ENCODE measurements at places on chromosomes 16 and 17.

GRCh38 chr16:82544378-82545160 is 82.2 kb upstream of the CDH13 start:
- no peak for DNase-seq

DNA sequence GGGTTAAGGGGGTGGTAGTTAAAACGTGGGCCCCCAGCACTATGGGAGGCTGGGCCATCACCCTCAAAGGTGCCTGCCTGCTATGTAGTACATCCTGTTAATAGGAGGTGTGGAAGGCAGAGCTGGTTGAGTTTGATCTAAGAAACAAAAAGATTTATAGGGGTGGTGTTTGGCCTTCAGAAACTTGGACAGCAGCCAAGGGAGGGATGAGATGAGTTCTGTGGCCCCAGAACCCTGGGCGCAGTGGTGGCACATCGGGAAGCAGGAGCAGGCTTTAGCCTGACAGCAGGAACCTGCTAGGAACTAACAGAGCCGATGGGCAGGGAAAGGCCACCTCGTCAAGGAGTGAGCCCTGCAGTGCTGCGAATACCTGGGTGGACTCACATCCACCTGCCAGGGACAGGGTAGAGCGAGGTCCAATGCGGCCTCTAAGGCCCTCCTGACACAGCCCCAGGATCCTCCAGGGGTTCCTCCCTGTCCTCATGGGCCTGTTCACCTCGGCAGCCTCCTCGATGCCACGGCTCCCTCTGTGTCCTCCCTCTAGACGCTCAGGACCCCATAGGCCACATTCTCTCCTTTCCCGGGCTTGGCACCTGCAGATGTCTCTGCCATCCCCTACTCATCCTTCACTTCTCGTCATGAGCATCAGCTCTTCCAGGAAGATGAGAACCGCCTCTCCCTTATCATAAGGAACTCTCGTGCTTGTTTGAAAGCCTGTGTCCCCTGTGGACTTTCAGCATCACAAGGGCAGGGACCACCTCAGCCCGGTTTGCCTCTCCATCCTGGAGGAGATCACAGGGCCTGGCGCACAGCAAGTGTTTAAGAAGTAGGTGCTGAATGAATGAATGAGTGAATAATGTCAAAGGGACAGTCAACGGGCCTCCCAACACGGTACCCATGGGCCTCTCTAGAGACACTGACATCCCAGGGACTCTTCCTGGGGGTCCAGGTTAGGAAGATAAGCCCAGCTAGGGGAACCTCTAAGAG is 103.5 kb upstream of the TNRC6C start:
- no peak for DNase-seq

GRCh38 chr17:79338152-79338551 is 263.5 kb downstream of the ENGASE start:
- DNase-seq = no peak

DNA sequence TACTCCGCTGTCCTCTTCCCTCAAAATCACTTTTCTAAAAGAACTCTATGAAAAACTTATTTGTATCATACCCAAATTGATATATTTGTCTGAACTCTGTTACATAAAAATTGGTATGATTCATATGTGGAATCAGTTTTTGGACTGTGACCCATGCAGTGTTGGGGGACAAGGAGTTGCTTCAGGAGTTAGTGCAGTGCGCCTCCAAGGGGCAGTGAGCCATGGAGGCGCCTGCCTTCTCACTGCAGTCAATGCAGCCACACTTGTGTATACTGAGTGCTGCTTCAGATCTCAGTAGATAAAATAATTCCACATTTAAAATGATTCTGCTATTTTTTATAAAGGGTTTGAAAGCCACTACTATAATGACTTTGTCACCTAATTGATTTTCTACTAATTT is 32.5 kb downstream of the DGKE start:
- DNase-seq = no peak
